ENCODE measurements at places on chromosomes 1 and 21.

GRCh38 chr1:94949681-94950661 is 23.1 kb upstream of the CNN3 start:
- DNase-seq = no peak

- no peak for DNase-seq
Measured at GRCh38 chr1:97385536-97386277, 535.1 kb downstream of the DPYD start.

DNA sequence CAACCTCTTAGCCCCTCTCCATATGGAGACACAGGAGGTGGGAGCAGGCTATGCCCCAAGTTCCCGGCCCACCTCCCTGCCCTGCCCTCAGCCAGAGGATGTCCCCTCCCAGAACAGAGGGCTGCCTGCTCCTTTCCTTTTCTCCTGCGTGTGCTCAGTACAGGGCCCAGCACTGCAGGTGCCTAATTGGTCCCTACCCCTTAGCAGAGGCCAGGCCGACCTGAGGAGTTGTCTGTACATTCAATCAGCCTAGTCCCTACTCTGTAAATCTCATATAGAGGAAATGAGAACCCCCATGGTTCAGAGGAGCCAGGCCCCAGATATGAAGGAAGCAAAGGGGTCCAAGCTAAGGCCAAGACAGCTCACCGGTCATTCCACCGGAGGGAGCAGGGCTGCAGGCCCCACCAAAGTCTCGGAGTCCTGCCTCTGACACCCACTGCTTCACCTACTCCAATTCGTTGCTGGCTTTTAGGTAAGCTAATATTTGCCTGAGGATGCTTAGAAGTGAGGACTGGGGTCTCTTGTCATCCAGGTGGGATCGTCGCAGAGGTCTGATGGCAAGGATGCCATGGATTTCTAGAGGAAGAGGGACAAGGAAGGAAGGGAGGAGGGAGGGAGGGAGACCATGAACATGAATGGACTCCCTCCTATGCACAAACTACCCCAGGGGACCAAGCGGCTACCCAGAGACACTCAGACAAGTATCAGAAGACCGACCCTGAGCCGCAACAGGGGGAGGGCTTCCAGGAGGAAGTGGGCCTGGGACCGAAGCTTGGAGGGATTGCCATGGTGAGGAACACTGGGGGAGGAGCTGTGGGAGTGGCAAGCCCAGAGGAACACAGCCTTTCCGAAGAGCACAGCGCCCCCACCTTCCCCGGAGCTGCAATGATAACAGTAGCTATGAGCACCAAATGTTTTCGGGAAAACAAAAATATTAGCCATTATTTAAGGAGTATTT is 30.4 kb upstream of the FOXO6 start:
- DNase-seq = no peak

- DNase-seq = peak; percentile 9
Measured at GRCh38 chr1:39394598-39394997, 96.8 kb upstream of the BMP8A start.

DNA sequence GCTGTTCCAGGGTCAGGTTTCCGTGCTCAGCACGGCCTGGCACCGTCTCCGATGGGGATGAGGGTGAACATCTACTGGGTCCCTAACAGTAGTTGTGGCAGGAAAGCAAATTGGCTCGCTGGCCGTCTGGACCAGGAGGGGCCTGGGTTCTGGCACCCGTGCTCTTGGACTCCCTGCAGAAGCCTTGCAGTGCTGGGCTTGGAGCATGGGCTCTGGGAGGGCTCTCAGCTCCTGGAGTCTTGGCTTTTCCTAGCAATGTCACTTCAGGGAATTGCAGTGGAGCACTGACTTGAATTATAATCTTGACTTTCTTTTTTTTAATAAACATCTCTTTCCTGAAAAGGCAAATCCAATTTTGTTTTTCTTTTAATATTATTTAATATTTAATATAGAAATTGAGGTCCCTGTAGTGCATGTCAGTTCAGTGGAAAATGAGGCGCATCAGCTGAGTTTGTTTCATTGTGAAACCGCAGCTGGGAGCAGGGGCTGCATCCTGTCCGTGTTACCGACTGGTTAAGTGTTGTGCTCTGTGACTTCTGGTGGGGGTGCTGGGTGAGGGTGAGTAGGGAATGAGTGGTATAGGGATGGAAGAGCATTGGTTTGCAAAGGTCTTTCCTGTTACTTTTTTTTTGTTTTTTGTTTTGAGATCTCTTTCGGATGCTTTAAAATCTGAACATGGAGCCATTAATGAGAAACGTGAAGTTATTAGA is 64.1 kb downstream of the PEX14 start:
- no peak for DNase-seq

GRCh38 chr1:232622378-232622777 is 7.6 kb downstream of the SIPA1L2 start:
- no peak for DNase-seq
